ENCODE measurements at places on chromosomes 5 and 9.
A peak's percentile ranks its signal among the peaks of the same experiment; 100 is the strongest.

GRCh38 chr9:4105183-4105582 is 194.7 kb downstream of the GLIS3 start:
- DNase-seq = no peak

GRCh38 chr9:132669319-132669697 is 475 bp downstream of the DDX31 start:
- no peak for DNase-seq

- no peak for DNase-seq
Measured at GRCh38 chr9:137388589-137389427, 34.2 kb downstream of the EXD3 start.

DNA sequence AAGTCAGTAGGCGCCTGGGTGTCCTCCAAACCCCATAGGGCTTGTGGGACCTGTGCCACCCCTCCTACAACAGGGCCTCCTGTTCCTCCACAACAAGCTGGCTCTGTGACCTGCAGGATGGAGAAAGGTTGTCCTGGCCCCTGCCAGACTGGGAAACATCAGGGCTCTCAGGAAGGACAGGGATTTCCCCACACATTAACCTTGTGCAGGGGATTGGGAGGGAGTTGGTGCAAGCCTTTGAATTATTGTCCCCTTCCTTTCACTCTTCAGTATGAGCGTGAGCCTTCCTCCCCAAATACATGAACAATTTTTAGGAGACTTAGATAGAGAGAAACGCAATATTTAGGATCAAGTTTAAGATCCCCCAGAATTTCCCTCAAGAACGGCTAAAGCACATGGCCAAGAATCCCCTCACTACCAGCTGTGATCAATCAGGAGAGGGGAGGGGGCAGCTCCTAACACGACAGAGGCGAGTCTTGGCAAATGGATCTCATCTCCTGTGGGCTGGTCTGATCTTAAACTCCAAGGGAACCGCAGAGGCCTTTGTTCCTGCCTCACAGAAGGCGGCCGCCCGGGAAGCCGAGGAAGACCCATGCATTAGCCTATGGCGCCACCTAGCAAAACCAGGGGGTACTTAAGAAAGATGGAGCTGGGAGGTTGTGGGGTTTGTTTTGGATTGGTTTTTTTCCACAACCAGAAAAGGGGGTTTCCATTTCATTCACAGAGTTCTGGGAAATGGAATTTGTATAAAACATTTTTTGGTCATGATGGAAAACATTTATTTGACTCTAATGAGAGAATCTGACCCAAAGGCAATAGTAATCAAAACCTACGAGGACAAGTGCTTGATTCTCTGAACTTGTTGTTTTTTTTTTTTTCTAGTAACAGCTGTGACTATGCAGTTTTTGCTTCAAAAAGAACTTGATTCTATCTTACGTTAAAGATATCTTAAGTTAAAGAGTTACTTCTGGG is 36.1 kb upstream of the OSMR start:
- peak; percentile 83 for DNase-seq

GRCh38 chr5:150738862-150739261 is 20.0 kb downstream of the DCTN4 start:
- no peak for DNase-seq

DNA sequence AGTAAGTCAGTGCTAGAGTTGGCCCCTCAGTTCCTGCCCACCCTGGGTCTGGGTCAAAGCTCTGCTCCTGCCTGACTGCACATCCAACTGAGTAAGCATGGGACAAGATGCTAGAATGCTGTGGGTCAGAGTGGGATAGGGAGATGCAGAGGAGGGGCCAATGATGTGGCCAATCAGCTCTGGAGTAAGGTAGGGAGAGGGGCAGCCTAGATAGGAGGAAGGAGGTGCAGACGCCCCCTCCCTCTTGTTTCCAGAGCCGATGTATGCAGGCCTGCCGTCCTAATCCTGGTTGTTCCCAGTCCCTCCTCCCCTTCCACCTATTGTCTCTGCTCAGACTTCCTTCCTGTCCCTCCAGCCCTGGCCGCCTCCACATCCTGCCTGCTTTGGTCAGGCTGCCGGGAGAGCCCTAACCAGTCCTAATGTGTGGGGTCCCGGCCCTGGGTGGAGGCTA is 1.3 kb downstream of the ARAP3 start:
- DNase-seq = no peak

DNA sequence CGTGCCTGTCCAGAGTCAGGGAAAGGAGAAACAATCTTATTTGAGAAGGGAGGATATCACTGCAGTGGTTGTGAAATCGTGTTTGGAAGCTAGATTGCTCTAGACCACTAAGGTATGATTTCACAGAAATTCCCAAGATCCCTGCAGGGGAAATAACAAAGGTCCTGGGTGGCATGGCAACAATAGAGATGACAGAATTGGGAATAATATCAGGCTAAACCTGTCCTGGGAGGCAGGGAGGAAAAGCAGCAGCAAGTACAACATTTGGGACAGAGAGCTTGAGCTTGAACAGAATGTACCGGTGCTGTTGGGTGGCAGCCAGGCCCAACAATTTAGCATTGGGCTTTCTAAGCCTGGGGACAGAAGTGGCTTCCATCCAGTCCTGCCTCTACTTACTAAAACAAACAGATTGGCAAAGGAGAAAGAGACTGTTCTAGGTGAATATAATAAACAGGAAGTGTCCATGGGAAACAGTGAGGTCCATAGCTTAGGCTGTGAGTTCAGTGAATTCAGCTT is 17.0 kb upstream of the ARHGAP26 start:
- no peak for DNase-seq

DNA sequence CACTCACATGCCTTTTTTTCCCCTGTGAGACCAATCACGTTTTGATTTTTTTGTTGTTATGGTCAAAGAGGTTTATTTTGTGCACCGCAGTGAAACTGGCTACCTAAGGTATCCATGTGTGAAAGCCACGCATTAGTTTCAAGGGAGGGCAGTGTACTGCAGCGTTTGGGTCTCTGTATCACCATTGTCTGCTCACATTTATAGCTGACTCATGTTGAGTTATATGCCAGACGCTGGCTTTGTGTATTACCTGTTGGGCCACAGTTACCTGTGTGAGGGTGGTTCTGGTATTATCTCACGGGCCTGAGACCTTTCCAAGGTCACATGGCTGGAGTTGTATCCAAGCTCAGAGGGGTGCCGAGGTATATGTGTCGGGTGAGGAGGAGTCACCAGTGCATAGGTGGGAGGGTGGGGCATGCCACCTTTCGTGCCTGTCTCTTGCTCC is 75.8 kb downstream of the ARHGAP26 start:
- DNase-seq = no peak

- no peak for DNase-seq
Measured at GRCh38 chr9:116998305-116998704, 311.2 kb downstream of the TRIM32 start.

- no peak for DNase-seq
Measured at GRCh38 chr9:138022121-138022741, 144.6 kb downstream of the CACNA1B start.

DNA sequence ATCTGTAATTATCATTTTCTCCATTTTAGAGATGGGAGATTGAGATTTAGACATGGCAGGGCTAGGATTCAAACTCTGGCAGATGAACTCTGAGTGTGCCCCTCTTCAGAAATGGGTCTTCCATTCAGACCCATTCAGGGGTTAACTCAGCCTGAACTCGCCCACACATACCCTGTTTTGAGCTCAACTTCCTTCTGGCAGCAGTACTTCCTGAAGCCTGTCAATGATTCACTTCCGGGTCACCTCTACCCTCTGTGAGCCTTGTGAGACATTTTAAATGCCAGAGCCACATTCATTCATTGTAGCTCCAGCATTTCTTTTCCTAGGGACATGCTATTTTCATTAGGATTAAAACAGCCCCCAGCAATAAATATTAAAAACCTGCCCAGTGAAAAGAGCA is 209.3 kb upstream of the SLC24A2 start:
- DNase-seq = no peak

- no peak for DNase-seq
Measured at GRCh38 chr5:14187660-14188059, 44.5 kb downstream of the TRIO start.

GRCh38 chr5:144024090-144024489 is 146.4 kb downstream of the YIPF5 start:
- DNase-seq = no peak

DNA sequence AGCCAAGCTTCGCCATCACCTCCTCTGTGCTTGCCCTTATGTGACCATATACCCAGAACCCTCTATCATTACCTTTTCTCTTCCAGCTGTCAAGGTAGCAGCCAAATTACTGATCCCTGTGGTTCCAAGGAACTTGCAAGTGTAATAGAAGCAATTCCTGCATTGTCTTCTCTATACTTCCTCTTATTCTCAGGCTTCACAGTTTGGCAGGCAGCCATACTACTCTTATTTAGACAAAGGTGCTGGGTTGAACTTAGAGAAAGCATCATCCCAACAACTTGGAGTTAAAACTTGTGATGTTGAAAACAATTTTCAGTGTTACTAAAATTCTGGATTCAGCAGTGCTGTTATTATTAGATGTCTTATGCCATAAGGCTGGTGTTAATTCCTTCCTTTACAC is 93.2 kb downstream of the NLN start:
- no peak for DNase-seq

DNA sequence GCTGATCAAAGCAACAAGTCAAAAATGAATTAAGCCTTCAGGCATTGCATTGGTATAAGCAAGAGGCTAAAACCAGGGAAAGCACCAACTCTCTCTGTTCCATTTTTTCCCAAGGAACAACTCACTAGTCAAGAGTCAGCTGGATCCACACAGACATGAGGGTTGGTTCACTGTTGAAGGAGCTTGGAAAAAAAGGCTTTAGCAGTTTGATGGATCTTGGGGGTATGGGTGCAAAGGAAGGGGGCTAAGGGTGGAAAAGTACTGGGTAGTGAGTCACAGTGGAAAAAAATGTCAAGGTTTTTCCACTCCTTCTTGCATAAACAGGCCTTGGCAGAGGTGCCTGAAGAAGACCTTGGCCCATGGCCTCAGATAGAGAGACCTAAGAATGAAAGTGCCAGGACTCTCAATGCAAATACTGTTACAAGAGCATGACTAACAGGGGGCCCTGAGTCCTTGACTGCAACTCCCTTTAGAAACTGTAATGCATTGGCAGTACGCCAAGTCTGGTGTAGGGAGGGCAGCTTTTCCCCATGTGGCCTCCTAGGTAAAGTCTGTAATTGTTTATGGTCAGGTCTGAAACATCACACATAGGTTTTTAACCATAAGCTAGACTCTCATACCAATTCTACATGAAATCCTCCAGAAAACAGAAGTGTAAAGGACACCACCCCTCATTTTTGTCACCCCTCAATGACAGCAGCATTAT is 23.7 kb downstream of the ACTL7A start:
- no peak for DNase-seq

GRCh38 chr9:114301798-114302565 is 20.9 kb upstream of the ORM1 start:
- no peak for DNase-seq
